ENCODE measurements at places on chromosomes 1 and 21. TPM values are rescaled to one million over a fixed set of nuclear protein-coding genes. Genes with fewer than 3 reads are reported as not detected.

ALG14 gene
- total RNA-seq: 0.53 TPM

LRRIQ3 gene
- 3.3 TPM for total RNA-seq

LAMTOR2 gene
- total RNA-seq: 50.6 TPM

SPTA1 gene
- not detected for total RNA-seq
